A549 treated with CORT108297 at 1 μM for 4 hours (cell line): ENCODE measurements at places on chromosomes 3 and 15. TPM values are rescaled to one million over a fixed set of nuclear protein-coding genes. Genes with fewer than 3 reads are reported as not detected.

GASK1A gene
- not detected in 5 replicates for total RNA-seq

RARRES1 gene
- 8.8 to 12.3 TPM (median 9.2 TPM) in 5 replicates for total RNA-seq

SNX22 gene
- 0.59 to 0.96 TPM (median 0.89 TPM) in 5 replicates for total RNA-seq

SERINC4 gene
- 0.05 to 0.12 TPM (median 0.06 TPM) in 4 of 5 replicates, not detected in the other for total RNA-seq

TM4SF18 gene
- total RNA-seq: 37.6 to 44.7 TPM (median 41.3 TPM) in 5 replicates
